ENCODE measurements at places on chromosomes 4 and X.

- no peak for DNase-seq
Measured at GRCh38 chr4:84563002-84563401, 19.9 kb upstream of the CDS1 start.

DNA sequence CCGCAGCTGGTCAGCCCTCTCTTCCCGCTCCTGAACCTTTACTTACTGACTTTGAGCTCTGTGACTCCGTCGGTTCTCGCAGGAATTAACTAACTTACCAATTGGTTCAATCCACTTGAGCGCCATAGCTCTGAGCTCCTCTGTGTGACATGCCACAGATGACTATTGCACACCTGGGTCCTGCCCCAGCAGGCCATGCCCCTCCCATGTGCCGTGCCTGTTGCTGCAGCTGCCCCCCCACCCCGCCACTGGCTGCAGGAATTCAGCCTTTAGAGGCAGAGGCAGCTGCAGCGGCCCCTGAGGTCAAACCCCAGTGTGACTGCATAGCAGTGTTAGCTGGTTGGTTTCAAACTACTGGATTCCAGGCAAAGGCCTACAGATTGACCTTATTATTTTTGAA is 70.6 kb downstream of the MTMR1 start:
- no peak for DNase-seq

DNA sequence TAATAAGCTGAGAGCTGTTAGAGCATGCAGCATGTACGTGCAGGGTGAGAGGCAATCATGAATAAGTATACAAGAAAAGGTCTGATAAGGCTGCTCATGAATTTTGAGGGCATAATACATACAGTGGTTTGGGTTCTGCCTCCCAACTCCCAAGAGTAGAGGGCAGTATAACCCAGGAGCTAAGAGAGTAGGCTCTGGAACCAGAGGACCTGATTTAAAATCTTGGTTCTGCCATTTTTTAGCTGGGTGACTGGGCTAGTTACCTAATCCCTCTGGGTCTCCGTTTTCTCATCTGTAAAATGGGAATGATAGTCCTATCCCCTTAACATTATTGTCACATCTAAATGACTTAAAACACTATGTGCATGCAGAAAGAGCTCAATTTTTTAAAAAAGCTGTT is 85.3 kb downstream of the LNX1 start:
- DNase-seq: no peak

DNA sequence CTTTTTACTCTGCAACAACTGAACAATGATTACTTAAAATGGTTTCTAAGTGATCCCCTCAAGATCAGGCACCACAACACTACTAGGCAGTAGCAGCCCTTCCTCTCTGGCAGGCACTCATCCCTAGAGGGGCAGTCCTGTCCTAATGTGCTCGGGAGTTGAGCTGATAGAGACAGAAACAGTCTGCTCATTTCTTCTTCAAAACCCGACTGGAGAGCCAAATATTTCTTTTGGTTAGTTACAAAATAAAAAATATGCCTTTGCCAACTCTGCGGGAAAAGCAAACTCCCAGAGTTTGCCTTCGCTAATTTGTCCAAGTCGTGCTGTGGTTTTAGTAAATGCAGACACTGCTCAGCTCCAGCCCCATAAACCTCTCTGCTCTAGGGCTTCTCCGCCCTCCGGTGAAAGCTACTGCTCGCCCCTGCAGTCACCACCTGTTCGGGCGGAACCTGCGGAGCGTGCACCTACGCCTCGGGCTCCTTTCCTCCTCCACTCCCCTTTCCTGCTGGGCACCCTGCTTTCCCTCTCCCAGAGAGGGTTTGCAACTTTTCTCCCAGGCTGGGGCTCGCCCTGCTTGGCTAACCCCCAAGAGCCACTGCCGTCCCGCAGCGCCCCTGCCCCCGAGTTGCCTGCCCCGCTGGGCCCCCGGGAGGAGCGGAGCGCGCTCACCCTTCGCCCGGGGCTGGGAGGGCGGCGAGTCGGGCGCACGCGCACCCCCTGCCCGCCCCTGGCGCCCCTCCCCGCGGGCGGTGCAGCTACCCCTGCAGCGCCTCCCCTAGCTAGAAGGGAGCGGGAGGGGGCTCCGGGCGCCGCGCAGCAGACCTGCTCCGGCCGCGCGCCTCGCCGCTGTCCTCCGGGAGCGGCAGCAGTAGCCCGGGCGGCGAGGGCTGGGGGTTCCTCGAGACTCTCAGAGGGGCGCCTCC is at the start of gene NPNT:
Gene NPNT, plus strand, starts transcription at position 812 of the 923 bp plus-strand sequence. CDS start 182 bp downstream, outside the sequence.
- no peak for DNase-seq

- no peak for DNase-seq
Measured at GRCh38 chr4:156941940-156942548, 29.6 kb downstream of the PDGFC start.

DNA sequence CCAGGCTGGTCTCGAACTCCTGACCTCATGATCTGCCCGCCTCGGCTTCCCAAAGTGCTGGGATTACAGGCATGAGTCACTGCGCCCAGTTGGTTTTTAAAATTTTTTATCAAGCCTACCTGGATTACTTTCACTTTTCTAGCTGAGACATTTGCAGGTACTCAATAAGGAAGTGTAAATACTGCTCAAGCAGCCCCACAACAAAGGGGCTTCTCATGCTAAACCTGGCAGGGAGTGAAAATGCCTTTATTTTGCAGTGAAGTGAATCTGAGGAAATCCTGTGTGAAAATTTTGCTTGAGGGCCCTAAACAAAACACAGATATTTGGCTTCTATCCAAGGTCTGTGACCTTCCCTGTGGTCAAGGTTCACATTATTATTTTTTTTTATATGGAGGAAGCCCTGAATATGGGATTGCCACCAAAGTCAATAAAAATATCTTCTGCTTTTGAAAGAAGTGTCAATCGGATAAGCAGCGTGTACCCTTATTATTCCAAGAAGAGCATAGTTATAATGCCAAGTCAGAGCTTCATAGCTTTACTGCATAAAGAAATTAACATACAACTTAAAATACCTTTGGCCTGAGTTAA is 481.0 kb downstream of the SH2D1A start:
- DNase-seq: no peak

DNA sequence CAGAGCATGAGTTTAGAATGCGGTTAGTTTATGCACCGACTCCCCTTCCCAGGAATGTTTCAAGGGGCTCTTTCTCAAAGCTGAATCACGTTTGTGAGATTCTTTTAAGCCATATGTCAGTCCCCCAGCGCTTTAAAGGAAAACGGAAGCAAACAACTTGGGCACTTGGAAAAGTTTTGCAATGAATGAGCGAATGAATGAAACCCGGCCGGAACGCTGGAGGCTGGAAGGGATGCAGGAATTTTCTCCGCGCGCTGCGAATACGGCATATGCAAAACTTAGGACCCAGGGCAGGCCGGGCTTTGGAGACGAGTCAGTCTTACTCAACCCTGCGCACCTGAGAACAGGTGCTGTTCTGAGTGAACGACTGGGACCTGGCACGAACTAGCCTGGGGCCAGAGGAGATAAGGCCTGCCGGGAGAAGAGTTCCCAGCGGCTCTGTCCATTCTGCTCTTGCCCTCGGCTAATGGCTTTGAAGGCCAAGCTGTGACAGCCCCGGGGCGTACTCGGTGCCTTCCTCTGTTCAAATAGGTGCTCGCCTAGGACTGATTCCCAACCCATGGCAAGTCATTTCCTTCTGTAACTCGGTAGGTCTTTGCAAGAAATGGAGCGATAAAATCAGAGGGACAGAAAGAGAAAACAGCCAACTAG is 743 bp upstream of the NRK start:
- no peak for DNase-seq
